A549 treated with Hydrocortisone at 1 μM for 4 hours (cell line): ENCODE measurements at places on chromosomes 3 and 15. TPM values are rescaled to one million over a fixed set of nuclear protein-coding genes. Genes with fewer than 3 reads are reported as not detected.

CELSR3 gene
- 3.7 to 4.5 TPM (median 4.3 TPM) in 5 replicates for total RNA-seq

GOLGA8O gene
- total RNA-seq = 0.13 to 0.33 TPM (median 0.23 TPM) in 5 replicates

IL5RA gene
- not detected in 5 replicates for total RNA-seq

GOLGA8F gene
- not detected in 5 replicates for total RNA-seq

IQCF5 gene
- total RNA-seq = not detected in 5 replicates

LRRC31 gene
- total RNA-seq = not detected in 5 replicates

NECTIN3 gene
- total RNA-seq = 15.7 to 28.4 TPM (median 23.1 TPM) in 5 replicates

LRRC49 gene
- total RNA-seq = 3.8 to 5.3 TPM (median 5.0 TPM) in 5 replicates

KCTD6 gene
- total RNA-seq = 5.7 to 8.6 TPM (median 7.9 TPM) in 5 replicates

FBN1 gene
- total RNA-seq = 5.6 to 8.7 TPM (median 6.7 TPM) in 5 replicates

ADAMTS17 gene
- 0.06 to 0.15 TPM (median 0.09 TPM) in 4 of 5 replicates, not detected in the other for total RNA-seq

SCN11A gene
- not detected in 5 replicates for total RNA-seq

VIPR1 gene
- 1.4 to 1.7 TPM (median 1.4 TPM) in 5 replicates for total RNA-seq

CPLX3 gene
- 0.05 to 0.06 TPM in 2 of 5 replicates, not detected in the others for total RNA-seq

IQCH gene
- 1.1 to 2.2 TPM (median 1.4 TPM) in 5 replicates for total RNA-seq
